DMS 273 treated with DMSO at 0.1 percent for 48 hours (cell line): ENCODE measurements at places on chromosomes 13 and 19.

- DNase-seq, result no peak
Observed at GRCh38 chr19:32453736-32454135, 48.2 kb downstream of the DPY19L3 start.

DNA sequence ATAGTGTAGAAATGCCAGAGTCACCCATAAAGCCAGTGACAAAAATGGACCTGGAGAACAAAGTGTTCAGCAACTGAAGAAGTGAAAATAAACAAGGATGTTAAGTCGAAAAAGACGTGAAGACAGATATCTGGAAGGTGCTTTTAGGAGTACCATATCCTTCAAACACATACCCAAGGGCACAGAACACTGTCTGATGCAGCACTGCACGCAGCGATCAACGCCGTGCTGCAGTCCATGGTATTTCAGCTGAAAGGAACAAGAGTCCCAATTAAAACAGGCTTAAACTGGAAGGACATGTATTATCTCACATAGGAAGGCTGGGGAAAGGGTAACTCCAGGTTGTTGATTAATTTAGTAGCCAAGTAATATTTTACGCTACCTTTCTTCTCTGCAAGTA is 108.2 kb downstream of the SGCG start:
- no peak for DNase-seq

- DNase-seq, result no peak
Observed at GRCh38 chr13:51541809-51542258, 42.4 kb upstream of the WDFY2 start.

DNA sequence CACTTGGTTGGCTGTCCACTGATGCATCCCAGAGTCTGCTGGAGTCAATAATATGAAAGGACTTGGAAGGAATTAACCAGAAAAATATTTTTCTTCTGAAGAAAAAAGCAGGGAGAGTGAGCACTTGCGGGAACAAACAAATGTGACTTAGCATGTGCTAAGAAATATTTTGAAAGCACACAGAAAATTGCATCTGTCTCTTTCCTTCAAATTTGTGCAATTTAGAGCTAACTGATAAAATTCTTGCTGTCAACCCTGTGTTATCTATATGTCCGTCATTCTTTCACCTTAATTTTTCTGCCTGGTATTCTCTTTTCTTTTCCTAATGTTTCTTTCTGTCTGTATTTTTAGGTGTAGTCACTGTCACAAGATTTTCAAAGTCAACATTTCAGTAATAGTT is 852.6 kb downstream of the PCDH9 start:
- DNase-seq, result no peak

GRCh38 chr13:28576067-28576466 is 81.1 kb upstream of the FLT1 start:
- no peak for DNase-seq

- DNase-seq, result no peak
Observed at GRCh38 chr13:99800011-99800410, 171.6 kb downstream of the ZIC5 start.

DNA sequence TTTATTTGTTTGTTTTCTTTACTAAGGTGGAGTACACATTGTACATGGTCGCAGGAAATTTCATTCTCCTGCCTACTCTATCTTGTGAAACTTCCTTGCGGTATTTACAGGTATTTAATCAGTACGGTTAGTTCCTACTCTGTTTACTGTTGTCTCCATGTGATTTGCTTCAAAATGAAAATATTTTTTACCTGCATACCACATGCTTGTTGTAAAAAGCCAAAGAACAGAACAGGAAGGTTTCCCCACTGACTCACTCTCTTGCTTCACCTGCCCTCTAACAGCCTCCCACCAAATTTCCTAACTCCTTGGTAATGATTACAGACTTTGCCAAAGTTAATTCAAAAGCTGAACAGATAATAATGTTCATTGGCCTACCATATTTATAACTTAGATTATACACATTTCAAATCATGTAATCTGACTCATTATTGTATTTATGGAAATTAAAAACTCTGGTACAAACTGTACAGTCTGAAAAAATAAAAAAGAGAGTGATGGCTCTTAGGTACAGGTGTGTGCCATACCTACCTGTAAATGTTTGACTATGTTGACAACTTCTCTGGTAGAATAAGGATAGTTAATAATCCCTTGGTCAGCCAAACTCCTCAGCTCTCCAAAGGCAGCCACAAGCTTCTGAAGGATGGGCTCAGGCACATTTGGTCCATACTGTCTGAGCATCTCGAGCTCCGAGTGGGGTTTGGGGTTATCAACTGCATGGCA is 239.9 kb downstream of the VWA8 start:
- DNase-seq, result no peak

DNA sequence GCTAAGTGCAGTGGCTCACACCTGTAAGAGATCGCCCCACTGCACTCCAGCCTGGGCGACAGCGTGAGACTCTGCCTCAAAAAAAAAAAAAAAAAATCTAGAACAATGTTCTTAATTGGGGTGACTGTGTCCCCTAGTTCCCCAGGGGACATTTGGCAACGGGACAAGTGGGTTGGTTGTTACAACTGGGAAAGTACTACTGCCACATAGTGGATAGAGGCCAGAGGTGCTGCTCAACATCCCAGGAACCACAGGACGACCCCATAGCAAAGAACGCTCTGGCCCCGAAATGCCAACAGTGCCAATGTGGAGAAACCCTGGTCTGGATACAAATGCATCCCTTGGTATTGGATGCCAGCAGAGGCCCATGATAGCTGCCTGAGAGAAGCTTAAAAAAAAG is 11.8 kb downstream of the NLRP12 start:
- DNase-seq, result no peak

DNA sequence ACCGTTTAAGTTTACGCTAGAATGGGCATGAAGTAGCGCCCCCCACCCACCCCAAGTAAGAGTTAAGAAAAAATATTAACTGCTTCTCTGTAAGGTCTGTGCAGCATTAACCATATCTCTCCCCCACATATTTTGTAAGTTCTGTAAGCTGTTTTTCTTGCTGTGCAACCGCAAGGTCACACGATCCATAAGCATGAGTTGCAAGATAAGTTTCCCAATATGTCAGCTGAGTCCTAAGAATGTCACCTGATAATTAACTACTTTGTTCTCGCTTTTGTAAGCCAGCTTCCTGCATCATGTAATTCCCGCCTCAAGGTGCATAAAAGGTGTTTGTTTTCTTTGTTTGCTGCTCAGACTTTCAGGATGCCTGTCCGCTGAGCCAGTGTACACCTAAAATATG is 187.0 kb downstream of the MYO16 start:
- DNase-seq, result no peak

DNA sequence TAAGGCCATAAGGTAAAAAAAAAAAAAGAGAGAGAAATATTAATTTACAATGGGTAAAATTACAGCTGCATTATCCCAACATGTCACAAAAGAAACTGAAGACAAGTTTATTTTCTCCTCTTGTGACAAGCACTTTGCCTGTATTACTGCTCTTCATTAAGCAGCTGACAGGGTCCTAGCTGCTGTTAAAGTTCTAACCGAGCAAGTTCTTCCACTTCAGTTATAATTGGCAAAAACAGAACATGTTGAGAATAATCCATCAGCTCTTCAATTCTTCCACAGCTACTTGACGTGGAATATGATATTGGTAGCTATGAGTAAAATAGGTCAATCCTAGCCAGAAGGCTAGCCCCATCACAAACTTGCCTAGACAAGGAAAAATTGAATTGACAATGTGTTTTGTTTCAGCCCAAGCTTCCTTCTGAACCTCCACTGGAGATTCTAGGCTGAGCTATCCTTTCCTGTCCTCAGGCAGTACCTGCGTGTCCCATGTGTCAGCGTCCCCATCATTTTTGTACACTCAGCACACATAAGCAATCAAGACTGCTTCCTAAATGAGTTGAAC is 32.2 kb upstream of the DOCK9 start:
- DNase-seq, result no peak

GRCh38 chr13:100633461-100633860 is 41.1 kb downstream of the TMTC4 start:
- DNase-seq, result no peak

- DNase-seq, result no peak
Observed at GRCh38 chr13:32126278-32126677, 94.7 kb downstream of the FRY start.

GRCh38 chr19:5850743-5851293 is 431 bp downstream of the FUT3 start:
- no peak for DNase-seq

DNA sequence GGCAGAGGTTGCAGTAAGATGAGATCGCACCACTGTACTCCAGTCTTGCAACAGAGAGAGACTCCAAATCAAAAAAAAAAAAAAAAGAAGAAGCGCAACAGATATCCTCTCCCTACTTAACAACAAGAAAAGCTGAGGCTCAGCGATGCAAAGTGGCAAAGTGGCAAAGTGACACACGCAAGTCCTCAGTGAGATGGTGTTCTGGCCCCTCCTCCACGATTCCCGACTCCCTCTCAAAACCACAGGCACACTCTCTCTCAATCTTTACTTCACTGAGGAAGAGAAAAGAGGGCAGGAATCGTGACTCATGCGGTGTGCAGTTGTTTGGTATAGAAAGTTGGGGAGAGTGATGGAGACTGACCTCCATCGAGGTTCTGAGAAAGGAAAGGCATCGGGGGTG is 12.6 kb downstream of the FFAR2 start:
- no peak for DNase-seq

DNA sequence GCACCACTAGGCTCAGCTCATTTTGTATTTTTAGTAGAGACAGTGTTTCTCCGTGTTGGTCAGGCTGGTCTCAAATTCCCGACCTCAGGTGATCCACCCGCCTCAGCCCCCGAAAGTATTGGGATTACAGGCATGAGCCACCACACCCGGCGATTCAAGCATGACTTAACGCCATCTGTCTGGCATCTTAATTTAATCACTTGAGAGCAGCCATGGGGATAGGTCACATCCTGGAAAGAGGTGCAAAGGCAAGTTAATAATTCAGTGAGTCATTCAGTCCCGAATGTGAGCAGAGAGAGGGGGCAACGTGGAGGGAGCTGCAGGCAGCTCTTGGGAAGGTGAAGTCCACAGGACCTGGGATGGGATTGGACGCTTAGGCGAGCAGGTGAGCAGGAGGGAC is 31.7 kb upstream of the USP29 start:
- no peak for DNase-seq

DNA sequence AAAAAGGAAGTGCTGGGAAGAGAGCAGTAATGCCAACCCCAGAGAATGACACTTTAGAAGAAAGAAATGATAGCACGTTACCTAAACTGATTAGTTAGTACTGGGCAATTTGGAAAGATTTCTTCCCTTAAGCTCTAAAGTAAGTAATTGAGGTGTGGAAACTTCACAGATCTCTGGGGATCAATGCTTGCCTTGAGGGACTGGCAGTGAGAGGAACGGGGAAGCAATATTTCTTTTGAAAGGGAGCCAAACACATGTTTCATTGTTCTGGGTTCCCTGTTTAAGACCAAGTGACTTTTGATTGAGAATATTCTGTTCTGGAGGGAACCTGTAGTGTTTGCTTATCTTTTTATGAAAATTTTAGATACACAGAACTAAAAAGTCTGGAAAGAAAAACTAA is 190.5 kb downstream of the NDFIP2 start:
- no peak for DNase-seq

DNA sequence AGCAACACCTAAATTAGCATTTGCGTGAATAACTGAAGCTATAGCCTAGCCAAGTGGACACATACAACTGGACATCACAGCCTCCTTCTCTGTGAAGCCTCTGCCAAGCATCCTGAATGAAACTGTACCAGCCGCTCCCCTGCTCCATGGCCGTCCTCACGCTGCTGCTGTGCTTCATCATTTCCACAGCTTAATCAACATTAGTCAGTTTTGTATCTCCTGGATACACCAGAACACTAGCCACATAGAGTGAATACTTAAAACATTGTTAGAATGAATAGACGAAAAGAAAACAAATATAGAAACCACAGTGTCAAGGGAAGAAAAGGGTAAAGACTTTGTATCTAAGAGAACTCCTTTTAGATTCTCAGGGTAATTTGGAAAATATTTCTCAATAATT is 1526.9 kb downstream of the EFNB2 start:
- no peak for DNase-seq

DNA sequence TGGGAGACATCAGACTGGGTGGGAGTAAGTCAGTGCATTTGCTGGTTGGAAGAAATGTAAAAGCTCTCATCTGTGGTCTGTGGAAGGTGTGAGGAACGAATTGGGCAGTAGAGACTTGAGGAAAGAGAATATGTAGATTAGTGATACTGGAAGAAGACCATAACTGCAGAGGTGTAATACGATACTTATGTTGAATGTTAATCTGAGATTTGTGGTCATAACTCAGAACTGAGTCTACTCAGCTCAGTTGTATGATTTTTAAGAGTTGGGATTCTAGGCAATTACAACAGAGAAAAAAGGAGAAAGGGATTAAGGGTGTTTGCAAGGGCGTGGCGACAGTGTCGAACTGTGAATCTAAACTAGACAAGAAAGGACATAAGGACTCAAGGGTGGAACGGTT is 3.2 kb upstream of the IL17D start:
- DNase-seq, result no peak

DNA sequence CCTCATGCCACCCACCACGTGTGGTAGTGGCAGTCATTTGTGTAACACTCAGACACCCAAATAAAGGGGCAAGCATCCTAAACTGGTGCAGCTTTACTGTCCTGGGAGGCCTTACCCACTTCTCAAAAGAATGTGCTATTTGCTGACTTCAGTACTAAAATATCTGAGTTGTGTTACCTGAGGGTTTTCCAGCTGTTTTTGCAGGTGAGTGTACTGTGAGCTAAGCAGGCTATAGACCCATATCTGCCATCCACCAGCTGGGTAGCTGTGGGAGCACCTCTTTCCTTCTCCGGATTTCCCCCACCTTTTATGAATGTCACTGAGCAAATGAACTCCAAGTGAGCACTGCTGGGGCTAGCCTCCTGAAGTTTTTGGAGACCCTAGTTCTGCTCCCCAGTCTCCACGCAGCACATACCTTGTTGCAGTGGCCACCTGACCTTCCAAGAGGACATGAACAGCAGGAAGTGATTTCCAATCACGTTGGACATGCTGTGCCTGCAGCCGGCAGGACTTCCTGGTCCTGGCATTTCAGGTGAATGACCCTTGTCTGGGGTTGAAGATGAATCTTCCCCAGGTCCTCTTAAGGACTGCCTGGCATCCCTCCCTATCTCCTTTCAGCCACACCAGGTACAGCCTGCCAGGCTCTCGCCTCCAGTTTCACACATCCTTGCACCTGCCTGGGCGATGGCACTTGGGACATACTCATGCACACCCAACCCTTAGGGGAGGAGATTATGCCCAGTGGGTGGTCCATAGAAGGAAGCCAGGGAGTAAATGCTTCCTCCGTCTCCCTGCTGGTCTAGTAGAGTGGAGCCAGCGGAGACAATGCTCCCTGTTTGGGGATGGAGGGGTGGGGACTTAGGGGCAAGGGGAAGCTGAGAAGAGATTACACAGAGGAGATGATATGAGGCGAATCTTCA is 109.5 kb upstream of the SPATA13 start:
- DNase-seq, result no peak

- DNase-seq, result no peak
Observed at GRCh38 chr19:49326165-49326704, 1.2 kb upstream of the SLC6A16 start.

GRCh38 chr19:12991296-12991695 is 4.0 kb upstream of the NFIX start:
- DNase-seq, result no peak

- no peak for DNase-seq
Observed at GRCh38 chr13:60093425-60094019, 70.2 kb downstream of the DIAPH3 start.

- DNase-seq, result no peak
Observed at GRCh38 chr19:24078680-24079079, 8.3 kb upstream of the ZNF254 start.

- no peak for DNase-seq
Observed at GRCh38 chr19:2652504-2653099, 49.9 kb downstream of the GNG7 start.
